ENCODE measurements at places on chromosomes 11 and 22.

DNA sequence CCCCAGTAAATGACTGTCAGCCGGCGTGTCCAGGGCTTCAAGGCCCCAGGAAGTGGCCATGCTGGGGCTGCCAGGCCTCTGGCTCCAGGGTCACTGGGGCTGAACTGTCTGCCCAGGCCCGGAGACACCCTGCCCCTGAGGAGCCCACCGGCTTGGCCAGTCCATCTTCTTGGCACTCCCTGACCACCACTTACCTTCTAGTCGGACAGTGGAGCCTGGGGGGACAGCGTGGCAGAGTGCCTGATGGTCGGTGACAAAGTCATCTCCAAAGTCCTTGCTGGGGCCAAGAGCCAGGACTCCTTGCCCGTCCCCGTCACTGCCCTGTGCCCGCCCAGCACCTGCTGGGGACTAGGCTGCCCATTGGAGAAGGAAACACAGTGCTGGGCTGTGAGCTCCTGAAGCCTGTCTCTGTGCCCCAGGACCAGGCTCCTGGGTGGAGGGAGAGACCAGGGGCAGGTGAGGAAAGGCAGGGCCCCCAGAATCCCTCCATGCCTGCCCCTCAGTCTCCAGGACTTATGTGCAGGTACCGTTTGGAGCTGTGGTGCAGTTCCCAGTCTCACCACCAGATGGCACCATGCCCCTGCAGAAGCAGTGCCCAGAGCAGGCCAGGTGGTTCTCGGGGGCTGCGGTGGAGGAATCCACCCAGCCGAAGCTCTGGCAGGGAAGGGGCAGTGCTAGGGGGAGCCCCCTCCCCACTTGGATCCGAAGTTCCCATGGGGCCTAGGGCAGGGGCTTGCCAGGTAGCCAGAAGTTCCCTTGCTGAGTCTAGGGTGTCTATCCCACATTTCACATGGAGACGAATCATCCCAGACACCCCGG lies 6.0 kb upstream of the CCDC188 start:
- peak; percentile 89 for DNase-seq

- DNase-seq = no peak
These were observed 46.0 kb upstream of the CCDC34 start for GRCh38 chr11:27409049-27409448.

DNA sequence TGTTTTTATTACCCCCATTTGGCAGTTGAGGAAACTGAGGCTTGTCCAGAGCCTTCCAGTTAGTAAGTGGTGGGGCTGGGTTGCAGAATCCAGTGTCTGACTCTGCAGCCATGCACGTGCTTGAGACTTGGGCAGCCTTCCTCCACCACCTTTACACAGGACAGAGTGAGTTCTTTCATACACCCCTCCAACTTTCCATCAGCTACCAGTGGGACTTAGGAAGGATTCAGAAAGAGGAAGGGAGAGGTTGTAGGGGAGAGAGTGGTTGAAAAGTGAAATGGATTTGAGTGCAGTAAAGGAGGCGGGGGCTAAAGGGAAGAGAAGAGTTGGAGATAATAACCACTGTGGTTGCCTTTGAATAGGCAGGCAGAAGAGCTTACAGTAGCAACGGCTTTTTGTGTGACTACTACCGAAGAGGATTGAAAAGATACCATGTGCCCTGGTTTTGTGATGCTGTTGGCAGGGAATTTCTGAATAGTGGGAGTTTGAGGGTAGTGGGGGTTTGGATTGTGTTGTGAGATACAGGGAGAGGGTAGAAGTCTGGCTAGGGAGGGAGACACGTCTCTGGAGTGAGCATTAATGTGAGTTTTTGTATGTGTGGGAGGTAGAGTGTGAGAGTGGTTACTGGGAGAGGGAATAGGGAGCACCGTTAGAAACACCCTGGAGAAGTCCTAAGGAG lies 1.7 kb downstream of the UVRAG start:
- DNase-seq = no peak

- DNase-seq = no peak
These were observed 82.9 kb downstream of the OSBP2 start for GRCh38 chr22:30777587-30777986.

DNA sequence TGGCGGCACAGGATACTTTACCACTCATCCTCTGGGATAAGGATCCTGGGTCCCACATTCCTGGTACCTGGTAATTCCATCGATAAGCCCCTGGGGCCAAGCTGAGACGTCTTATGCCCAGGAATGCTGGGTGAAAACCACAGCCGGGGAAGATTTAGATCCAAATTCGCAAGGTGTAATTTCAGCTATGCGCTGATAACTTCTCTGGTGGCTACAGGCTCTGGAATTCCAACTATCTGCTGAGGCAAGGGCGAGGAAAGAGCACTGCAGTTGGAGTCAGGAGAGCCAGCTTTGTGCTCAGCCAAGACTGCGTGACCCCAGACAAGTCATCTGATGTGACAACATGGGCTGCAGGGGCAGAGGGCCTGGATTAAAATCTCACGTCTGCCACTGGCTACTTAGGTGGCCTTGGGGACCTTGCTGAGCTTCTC lies 9.9 kb upstream of the MYEOV start:
- DNase-seq = no peak

- no peak for DNase-seq
These were observed 4.6 kb downstream of the ST14 start for GRCh38 chr11:130164221-130164570.

GRCh38 chr11:119989159-119989821 lies 148.6 kb downstream of the TRIM29 start:
- no peak for DNase-seq

DNA sequence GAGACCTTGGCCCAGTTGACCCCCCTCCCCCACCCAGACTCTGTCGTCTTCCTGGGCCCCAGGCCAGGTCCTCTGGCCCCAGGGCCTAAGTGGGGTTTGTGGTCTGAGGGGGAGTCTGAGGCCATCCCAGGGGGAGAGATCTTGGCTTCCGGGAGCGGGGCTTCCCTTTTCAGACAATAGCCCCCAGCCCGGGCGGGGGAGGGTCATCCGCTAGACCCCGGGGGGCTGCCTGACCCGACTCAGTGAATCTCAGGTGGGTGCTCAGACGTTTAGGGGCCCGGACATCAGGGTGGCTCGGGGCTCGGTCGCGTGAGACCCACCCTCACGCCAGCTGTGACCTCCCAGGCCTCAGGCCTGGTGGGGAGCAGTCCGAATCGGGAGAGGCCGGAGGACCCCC lies 609 bp downstream of the MAPK11 start:
- no peak for DNase-seq

DNA sequence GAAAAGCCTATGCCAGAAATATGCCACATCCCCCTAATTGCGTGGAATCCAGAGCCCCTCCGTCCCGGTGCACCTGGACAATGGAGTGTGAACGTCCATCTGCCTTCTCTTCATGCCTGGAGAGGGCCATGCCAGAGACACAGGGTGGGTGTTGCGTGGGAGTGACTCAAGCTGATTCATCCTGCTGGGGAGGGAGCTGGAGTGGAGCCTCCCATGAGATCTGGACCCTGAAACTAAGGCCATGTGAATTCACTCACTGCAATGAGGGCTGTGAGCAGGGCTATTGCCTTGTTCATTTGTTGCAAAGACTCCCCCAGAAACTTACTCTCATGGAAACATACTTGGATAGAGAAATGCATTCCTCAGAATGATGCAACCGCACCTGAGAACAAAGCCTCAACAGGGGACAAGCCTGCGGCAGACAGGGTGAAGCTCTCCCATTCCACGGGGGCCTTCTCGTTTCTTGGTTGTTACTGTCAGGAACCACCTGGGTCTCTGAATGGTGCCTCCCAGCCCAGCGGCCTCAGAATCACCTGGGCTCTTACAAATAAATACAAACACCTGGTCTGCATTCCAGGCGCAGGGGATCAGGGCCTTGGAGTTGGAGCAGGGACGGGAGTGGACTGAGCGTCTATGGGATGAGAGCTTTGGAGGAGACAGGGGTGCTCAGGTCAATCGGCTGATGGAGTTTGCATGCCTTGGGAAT lies 1031.2 kb downstream of the BRD1 start:
- no peak for DNase-seq

- no peak for DNase-seq
These were observed 34.3 kb upstream of the KLHL35 start for GRCh38 chr11:75467311-75467710.

- no peak for DNase-seq
These were observed 35.3 kb downstream of the DGCR2 start for GRCh38 chr22:19086896-19087295.

GRCh38 chr11:29263971-29264682 lies 752.7 kb downstream of the KCNA4 start:
- no peak for DNase-seq

GRCh38 chr11:59555601-59556114 lies 44.3 kb downstream of the OR4D9 start:
- DNase-seq = no peak

DNA sequence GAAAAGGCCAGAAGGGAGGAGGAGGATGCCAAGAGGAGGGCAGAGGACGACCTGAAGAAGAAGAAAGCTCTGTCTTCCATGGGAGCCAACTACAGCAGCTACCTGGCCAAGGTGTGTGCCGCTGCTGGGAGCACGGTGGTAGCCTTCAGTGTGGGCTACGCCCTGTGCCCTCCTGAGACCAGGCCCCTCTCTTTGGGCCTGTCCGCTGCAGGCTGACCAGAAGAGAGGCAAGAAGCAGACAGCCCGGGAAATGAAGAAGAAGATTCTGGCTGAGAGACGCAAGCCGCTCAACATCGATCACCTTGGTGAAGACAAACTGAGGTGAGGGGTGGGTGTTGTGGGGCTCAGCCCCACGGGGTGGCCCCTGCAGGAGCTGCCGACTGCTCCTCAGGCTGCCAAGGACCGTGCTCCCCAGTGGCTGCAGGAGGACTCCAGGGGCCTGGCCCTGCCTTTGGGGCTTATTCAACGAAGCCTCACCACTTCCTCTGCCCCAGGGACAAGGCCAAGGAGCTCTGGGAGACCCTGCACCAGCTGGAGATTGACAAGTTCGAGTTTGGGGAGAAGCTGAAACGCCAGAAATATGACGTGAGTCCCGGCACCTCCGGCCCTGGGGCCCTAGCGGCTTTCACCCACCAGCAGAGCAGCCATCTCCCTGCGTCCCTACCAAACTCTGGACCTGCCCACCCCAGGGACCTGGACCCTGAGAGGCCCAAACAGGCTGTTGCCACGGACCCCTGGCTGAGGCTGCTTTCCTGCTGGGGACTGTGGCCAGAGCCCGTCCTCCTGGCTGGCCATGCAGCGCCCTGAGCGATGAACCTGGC lies 12.6 kb upstream of the MRPL23 start:
- DNase-seq = no peak

DNA sequence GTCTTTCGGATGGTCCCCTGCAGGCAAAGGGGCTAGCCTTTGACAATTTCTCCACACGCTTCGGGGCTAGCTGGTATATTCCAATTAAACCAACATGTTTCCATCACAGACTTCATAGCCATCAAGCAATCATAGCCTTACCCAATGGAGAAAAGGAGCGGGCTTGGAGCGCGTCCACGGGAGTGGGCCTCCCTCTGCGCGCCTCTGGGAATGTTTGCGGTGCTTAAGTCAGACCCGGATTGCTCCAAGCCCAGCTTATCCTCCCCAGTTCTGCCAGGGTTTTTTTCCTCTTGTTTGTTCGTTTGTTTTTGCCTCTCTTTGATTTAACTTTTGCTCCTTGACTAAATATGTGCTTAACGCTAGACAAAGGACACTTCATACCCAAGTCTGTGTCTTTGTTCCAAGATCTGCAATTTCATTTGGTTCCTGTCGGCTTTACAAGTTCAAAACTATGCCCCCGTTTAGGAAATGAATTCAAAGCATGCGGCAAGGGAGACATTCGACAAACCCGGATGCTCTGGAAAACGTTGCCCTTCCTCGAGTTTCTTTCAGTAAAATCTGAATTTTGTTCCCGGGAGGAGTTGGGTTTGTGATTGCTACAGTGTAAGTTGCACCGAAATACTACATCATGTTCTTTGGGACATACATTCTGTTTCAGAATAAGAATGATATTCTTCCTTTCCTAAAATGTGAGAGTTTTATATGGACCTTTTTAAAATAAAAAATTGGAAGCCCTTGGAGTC lies 1.0 kb upstream of the GLB1L2 start:
- DNase-seq = no peak

DNA sequence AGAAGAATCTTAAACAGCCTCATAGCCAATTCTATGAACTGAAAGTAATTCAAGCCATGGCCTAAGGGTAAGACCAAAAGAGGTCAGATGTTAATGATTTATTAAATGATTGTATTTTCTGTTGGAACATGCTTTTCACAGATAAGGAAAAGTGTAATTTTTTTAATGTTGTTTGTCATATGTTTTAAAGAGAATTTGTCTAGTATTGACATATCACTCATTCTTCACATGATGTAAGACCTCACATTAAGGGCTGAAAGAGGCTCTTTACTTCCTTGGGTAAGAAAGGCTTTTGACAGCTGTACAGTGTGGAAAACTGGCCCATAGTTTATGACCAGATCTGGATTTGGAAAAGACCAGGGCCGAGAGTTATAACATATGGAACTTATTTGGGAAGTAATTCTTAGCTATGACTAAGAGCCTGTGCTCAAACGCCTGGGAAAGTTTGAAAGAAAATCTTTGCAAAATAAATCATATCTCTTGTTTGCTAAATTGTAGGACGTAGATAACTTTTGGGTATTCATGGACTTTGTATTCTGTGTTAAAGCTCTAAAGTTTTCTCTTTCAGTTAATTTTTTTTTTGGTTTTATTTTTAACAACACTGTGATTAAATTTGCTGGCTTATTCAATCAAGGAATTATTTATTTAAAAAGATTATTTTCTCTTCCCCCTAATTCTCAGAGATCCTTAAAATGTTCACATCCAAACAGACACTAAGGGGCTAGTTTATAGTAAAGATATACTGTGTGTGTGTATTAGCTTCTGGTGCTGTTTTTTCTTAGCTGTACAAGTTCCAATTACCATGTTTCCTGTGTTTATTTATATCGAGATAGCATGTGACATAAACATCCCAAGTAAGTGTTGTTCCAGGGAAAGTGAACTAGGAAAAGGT lies 162.2 kb downstream of the ARHGAP42 start:
- no peak for DNase-seq

DNA sequence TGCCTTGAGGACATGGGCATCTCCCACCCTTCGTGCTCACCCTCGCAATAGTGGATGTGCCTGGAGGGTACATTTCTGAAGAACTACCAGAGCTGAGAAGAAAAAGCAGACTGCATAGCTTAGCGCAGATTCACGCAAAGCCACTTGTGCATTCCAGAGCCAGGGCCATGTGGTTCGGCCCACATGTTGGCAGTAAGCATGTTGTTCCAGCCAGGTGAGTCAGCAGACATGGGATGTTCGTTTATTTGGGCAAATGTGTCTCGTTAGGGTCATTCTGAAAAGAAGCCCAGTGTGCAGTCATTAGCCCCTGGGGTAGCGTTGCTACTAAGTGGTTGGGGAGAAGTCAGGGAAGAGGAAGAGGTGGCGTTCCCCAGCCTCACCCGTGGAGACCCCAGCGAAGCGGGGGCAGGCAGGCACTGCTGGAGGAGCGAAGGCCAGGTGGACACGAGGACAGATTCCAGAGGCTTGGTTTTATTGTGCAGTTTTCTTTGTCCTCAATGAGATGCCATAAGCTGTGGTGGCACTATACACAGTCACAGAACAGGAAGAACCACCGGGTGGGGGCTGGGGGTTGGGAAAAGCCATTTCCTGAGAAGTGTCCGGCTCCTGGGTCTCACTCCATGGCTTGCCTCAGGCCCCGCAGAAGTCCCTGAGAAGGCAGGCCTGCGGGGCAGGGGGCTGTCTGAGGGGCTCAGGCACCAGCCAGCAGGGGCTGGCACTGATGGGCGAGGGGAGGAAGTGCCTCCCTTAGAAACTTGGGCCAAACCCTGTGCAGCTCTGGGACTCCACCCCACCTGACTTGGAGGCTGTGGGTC lies 5.0 kb downstream of the THY1 start:
- no peak for DNase-seq
